Amniotic stem cell (primary cell): ENCODE measurements at places on chromosomes 6 and 20.

GRCh38 chr6:79506251-79506650 lies 31.0 kb downstream of the LCA5 start:
- no peak for DNase-seq

GRCh38 chr6:2783188-2783963 lies 18.2 kb downstream of the WRNIP1 start:
- DNase-seq, result no peak

DNA sequence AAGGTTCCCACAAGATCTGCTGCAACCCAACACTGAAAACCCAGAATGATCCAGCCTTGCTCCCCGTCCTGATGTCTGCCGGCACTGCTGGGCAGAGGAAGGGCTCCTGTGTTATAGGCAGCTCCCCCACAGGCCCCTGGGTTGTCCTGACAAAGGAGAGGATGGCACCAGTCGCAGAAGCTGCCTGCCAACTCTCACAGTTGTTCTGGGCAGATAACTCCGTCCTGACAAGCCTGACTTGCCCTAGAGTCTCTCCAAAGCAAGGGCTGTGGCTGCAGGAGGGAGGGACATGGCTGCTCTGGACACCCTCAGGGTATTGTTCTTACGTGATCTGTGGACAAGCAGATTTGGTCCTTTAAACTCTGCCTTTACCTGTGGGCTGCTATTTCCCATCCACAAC lies 243.8 kb downstream of the CDH26 start:
- no peak for DNase-seq

GRCh38 chr20:4329232-4329631 lies 313.9 kb upstream of the RNF24 start:
- no peak for DNase-seq

DNA sequence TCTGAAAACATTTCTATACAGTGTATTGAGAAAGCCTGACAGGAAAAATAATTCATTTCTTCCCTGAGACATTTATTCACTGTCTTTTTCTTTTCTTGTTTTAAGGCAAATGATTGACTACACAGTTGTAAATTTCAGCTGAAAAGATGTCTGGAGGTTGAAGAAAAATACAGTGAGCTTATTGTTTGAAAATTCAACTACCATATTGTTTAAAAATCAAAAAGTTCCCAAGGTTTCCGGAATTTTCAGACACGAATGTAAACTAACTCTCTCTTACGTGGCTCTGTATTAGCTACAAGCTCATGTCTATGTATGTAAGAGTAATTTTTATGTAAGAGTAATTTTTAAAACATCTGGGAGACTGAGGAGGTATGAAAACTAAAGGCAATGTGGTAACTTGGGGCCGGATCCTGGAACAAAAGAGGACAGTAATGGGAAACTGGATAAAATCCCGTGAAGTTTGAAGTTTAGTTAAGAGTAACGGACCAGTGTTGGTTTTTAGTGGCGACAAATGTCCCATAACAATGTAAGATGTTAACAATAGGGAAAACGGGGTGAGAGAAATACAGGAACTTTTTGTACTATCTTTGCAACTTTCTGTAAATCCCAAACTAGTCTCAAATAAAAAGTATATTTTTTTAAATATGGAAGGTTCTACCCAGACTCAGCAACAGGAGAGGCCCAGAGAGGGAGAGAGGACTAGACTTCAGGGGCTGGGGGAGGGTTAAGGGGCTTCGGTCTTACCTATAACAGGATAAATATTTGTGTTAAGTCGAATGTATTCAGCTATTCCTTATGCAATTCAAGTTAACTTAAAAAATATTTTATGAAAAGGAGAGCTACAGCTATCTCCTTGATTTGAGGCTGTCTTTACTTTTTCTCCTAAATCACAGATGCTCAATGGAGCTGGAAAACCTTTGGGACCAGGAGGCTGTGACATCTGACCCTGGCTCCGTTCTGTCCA lies 1.3 kb downstream of the PTGIS start:
- DNase-seq, result no peak

- DNase-seq, result no peak
Observed at GRCh38 chr20:2757969-2758368, 42.5 kb downstream of the CPXM1 start.

DNA sequence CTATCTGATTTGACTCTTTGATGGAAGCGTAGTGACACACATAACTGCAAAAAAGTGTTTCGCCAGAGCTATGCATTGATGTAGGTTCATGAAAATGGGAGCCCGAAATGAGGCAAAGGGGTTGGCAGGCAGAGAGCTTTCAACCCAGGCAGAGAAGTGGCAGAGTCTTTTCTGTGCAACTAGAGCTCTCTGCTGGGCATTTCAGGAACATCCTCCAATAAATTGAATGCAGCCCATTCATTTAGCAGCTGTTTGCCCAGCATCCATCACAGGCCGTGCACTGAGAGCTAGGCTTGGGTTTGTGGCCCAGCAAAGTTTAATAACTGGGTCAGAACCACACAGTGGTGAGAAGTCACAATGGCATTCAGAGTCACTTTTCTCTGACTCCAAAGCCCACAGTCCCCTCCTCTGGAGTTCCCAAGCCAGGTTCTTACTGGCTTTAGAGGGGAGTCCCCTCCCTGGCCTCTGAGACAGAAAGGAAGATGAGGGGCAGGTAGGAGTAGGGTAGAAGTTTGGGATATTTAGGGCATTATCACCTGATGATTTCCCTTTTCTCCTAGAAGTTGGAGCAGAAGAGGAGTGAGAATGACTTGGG lies 31.8 kb upstream of the ELMO2 start:
- DNase-seq, result no peak

DNA sequence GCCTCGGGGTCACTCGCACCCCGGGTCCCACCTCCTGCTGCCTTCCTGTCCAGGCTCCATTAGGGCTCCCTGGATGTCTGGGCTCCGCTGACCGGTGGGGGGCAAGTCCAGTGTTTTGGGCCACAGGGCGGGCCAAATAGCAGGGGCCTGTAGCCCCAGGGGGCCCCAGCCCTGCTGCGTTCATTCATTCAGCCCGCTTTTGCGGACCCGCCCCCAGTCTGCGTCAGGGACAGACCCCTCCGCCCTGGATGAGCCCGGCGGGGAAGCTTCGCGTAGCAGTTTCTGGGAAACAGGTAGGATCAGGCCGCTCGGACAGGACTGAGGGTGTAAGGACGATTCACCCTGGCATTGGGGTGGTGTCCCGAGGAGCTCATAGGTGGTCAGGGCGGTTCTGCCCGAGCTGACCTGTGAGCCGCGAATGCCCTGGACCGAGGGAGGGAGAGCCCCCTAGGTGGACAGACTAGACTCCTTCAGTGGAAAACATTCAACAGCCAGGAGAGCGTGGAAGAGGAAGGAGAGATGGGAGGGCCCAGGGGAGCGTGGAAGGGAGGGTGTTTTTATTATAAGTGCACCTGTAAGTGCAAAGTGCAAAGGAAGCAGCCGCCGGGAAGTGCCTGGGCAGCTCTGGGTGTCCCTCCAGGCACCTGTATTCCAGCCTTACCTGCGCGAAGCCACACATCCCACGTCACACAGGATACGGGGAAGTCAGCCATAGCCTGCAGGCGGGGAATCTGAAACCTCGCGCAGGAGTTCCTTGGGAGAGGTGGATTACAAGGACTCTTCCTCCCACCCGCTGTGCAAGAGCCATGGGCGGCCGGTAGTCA lies 662 bp downstream of the ENTPD6 start:
- no peak for DNase-seq

DNA sequence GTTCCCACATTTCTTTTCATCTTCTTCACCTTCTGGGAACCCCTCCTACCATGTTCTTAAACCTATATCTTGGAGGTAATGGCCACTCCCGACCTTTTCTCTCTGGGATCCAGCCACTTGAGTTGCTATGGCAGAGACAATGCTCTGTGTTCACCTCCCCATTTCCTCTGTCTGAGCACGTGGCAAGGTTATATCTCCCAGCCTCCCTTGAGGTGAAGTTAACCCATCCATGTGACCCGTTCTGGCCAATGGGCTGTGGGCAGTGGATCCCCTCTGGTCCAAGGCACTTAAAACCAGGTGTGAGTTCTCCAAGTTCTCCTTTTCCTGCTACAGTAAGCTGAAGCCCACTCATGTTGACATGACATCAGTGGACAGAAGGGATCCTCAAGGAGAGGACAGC lies 261.4 kb downstream of the LRFN2 start:
- no peak for DNase-seq

GRCh38 chr6:15287670-15288375 lies 42.0 kb downstream of the JARID2 start:
- no peak for DNase-seq

GRCh38 chr6:2714111-2714895 lies 36.4 kb downstream of the MYLK4 start:
- peak; percentile 29 for DNase-seq

DNA sequence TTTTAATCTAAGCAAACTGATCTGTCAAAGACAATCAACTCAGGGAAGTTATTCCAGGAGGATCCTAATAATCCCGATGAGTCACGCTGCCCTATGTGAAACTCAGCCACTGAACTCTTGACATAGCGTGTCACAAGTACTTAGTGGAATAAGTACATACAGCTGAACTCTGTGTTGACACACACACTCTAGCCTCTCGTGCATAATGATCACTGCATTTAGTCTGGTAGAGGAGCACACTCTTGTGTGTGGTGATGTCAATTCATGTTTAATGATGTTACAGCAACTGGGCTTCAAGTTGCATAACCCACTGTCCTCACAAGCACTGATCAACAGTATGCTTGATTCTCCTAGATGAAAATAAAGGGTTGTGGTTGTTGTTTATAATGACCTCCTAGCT lies 148.3 kb downstream of the HACE1 start:
- no peak for DNase-seq
